ENCODE measurements at places on chromosomes 3 and 15.

- DNase-seq: no peak
These were observed 78.1 kb downstream of the AAGAB start for GRCh38 chr15:67176195-67176971.

- no peak for DNase-seq
These were observed 42.3 kb downstream of the TM4SF18 start for GRCh38 chr3:149291178-149291577.

- DNase-seq: peak; percentile 8
These were observed 32.9 kb downstream of the PSTPIP1 start for GRCh38 chr15:77027697-77028450.

- DNase-seq: no peak
These were observed 7.7 kb downstream of the TUBGCP4 start for GRCh38 chr15:43378601-43379000.

DNA sequence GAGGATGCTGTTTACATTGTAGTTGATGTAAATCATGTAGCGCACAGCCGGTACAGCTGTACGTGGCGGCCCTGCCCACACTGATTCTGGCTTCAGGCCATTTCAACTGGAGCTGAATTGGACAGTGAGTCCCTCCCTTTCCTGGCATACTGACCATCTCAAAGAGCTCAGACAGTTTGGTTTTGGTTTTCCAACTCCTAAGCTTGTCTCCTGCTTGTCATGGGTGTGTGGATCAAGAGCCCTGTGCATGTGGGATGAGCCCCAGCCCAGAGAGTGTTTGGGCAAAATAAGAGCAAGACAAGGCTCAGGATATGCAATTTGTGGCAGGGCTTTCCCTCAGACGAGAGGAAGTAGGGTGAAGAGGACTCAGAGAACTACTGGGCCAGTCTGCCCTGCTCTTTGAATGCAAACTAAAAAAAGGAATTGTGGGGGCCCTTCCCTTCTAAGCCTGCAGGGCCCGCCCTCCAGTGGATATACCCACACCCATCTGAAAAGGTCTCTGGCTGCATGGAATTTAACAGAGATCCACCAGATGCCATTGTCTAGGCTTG is 13.3 kb downstream of the ITGA11 start:
- DNase-seq: no peak

GRCh38 chr15:43126356-43126755 is 7.0 kb upstream of the TMEM62 start:
- no peak for DNase-seq

GRCh38 chr3:81302045-81302444 is 459.4 kb downstream of the GBE1 start:
- peak; percentile 10 for DNase-seq

- DNase-seq: peak; percentile 49
These were observed 43.1 kb downstream of the BHLHE40 start for GRCh38 chr3:5022187-5022965.

DNA sequence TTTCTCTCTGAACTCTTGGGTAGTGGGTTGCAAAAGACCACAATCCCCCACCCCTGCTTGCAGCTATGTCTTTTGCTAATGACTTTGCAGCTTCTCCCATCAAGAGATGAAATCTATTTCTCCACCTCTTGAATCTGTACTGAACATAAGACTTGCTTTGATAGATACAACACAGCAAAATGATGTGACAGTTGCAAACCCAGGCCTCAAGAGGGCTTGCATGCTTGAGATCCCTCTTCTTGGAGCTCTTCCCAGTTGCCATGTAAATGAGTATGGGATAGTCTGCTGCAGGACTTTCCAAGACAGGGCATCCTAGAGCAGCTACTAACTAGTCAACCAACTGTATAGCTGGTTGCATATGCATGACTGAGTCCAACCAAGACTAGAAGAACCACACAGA is 783.6 kb downstream of the PDCD6IP start:
- DNase-seq: no peak

- DNase-seq: no peak
These were observed 137.1 kb downstream of the CBLB start for GRCh38 chr3:105731686-105732085.

GRCh38 chr3:57758686-57759085 is 2.6 kb downstream of the SLMAP start:
- DNase-seq: no peak

Measured in activated CD4-positive, alpha-beta memory T cell treated with anti-CD3 and anti-CD28 coated beads for 36 hours (primary cell).